ENCODE measurements at places on chromosomes 11 and 22.

- DNase-seq, result no peak
These were observed 105.1 kb downstream of the TENM4 start for GRCh38 chr11:79335681-79336080.

GRCh38 chr11:63491636-63492372 is 837 bp upstream of the PLAAT5 start:
- DNase-seq, result no peak

GRCh38 chr11:26620282-26621045 is 48.4 kb upstream of the MUC15 start:
- DNase-seq, result no peak

DNA sequence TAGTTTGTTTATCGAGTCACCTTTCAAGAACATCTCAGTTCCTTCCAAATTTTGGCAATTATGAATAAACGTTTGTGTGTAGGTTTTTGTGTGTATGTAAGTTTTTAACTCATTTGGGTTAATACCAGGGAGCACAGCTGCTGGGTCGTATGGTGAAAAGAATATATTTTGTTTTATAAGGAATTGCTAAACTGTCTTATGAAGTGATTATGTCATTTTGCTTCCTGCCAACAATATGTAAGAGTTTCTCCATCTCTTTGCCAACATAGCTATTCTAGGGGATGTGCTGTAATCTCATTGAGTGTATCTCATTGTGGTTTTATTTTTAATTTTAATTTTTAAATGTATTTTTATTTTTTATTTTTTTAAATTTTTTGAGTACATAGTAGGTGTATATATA is 27.3 kb downstream of the BCL2L13 start:
- no peak for DNase-seq

- DNase-seq, result peak; percentile 10
These were observed 2.4 kb downstream of the CSDC2 start for GRCh38 chr22:41563051-41563711.

- no peak for DNase-seq
These were observed 282.3 kb downstream of the ST3GAL4 start for GRCh38 chr11:126637795-126638175.

DNA sequence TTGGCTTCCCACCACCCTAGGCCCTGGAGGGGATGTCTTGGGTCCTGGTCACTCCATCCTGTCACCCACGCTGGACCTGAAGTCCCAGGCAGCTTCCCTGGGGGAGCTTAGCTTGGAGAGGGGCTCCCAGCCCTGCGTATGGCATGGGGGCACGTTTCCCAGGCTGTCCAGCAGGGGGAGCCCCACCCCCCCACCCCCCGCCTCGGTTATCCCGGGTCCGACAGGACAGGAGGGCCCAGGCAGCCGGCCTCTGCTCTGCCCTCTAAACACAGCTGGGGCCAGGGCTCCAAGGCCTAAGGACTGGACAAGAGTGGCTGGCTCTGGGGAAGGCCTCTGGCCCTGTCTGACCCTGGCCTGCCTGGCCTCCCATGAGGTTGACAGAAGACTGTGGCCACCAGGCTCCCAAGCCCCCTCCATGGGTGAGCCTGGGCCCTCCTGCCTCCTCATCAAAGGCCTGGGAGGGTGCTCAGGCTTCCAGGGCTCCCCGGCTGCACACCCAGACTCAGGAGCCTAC is 104.8 kb downstream of the NECTIN1 start:
- DNase-seq, result no peak

DNA sequence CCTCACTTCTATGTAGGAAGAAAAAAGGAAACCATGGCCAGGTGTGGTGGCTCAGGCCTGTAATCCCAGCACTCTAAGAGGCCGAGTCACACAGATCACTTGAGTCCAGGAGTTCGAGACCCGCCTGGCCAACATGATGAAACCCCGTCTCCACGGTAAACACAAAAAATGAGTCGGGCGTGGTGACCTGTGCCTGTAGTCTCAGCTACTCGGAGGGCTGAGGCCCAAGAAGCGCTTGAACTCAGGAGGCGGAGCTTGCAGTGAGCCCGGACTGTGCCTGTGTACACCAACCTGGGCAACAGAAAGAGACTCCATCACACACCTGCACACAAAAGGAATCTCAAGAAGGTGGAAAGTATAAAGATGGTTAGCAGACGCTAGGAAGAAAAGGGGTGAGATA is 17.7 kb downstream of the DEFB131B start:
- no peak for DNase-seq

GRCh38 chr11:61893981-61894380 is 2.6 kb upstream of the FADS3 start:
- DNase-seq, result no peak

GRCh38 chr22:35043252-35043933 is 22.6 kb upstream of the ISX start:
- DNase-seq, result no peak

- no peak for DNase-seq
These were observed 36.9 kb downstream of the GALNT18 start for GRCh38 chr11:11584937-11585336.

- DNase-seq, result no peak
These were observed 12.9 kb downstream of the OLFML1 start for GRCh38 chr11:7498193-7498592.

- DNase-seq, result no peak
These were observed 2.9 kb downstream of the SUSD2 start for GRCh38 chr22:24184057-24184798.

DNA sequence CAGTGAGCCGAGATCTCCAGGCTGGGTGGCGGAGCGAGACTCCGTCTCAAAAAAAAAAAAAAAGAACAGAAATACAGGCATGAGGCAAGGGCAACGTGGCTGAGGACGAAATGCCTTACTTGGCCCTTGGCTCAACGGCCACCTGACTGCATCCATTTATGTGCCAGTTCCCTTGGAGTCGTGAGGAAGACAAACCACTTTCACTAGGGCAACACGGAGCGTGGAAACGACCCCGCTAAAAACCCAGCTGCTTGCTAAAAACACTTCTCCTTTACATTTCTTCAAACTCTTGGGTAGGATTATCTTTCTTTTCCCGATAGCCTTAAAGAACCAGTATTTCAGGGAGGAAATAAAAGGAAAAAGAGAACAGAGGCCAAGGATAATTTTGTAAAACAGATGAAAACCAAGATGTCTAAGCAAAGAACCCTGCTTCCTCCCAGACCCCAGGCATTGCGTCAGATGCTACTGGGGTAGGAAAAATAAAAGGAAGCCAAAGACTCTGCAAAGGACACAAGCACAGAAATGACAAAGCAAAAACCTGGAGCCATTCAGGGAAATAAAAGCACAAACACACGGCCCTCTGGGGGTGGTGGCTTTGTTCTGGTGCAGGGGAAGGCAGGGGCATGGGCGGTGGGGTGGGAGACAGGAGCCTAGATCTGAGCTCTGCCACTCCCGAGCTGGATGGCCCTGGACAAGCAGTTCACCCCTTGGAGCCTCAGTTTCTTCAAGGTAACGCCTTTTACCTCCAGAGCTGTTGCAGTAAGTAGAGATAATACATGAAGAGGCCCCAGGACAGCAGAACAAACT is 37.0 kb downstream of the PC start:
- no peak for DNase-seq

- no peak for DNase-seq
These were observed 9.7 kb downstream of the GRIA4 start for GRCh38 chr11:105619556-105619955.

- DNase-seq, result no peak
These were observed 70.4 kb upstream of the SHISAL1 start for GRCh38 chr22:44383064-44383575.

DNA sequence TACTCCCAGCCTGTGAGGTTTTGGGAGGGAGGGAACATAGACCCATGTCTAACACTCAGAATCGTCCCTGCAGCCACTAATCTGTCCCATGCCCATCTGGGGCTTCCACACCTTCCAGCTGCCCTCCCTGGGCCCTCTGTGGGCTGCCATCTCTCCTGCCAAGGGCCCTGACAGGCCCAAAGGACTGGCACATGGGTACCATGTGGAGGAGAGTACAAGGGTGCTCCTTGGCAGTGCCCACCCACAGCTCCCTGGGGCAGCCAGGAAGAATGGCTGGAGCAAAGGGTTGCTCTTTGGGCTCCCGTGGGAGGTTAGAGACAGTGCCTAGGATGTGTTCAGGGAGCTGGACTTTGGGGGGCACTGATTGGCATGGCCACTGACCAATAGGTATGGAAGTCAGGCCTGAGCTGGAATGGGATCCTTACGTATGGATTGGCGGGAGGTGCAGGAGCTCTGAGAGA is 56.8 kb downstream of the CD82 start:
- no peak for DNase-seq

- DNase-seq, result no peak
These were observed 23.9 kb downstream of the RTN4RL2 start for GRCh38 chr11:57484141-57484710.

- DNase-seq, result no peak
These were observed 34.6 kb downstream of the CYTH4 start for GRCh38 chr22:37316875-37317371.

GRCh38 chr22:49751966-49752597 is 75.6 kb downstream of the BRD1 start:
- DNase-seq, result no peak

- DNase-seq, result no peak
These were observed 15.9 kb downstream of the PDGFD start for GRCh38 chr11:104148074-104148473.

DNA sequence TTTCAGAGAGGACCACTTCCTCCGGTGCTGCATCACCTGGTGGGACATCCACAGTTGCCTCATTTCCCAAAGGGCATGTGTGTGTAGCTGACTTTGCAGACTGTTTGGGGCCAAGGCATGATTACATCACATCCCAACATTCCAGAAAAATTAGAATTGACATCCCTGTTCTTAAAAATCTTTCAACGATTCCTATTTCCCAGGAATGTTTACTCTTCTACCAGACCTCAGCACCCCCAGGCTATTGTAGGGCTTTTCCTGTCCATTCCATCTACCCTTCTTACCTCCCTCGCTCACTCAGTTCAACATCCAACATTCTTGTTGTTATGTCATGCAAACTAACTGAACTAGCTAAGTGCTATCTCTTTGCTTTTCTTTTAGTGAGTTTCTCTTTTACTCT is 37.3 kb downstream of the PIWIL4 start:
- no peak for DNase-seq

GRCh38 chr22:20226077-20226716 is 41.9 kb downstream of the RTN4R start:
- DNase-seq, result no peak

- no peak for DNase-seq
These were observed 2.7 kb upstream of the MYRF start for GRCh38 chr11:61749591-61750217.

- DNase-seq, result no peak
These were observed 3.1 kb upstream of the CATSPERZ start for GRCh38 chr11:64296830-64297698.

DNA sequence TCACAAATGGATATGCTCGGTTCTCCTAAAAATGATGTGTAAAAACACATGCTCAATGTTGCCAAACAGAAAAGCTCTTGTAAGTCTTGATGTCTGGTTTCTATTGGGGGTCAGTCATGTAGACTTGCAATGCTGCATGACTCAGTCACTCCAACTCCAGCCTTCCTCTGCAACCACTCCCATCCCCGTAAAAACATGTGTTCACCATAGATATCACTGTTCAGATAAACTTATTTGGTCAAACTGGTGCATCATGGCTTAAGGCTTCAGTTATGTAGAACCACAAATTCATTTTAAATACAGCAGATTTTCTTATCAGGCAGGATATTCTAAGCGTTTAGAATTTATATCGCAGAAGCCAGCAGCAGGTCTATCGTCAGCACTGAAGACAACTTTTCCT is 298.4 kb upstream of the LUZP2 start:
- no peak for DNase-seq

DNA sequence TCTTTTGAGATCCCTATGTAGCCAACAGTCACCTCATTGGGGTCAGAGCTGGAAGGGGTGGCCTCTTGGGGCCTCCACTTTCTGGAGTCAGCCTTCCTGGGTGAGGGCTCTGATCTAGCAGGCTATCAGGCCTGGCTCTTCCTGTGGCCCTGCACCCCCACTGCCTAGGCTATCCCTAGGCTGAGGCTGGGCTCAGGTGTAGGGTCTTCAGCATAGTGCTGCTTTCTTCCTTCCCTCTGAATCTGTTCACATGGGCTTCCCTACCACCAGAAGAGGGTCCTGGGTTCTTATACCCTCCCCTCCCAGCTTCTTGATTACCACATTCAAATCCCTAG is 456 bp upstream of the SPI1 start:
- DNase-seq, result no peak

GRCh38 chr11:64604458-64605243 is 13.6 kb downstream of the SLC22A12 start:
- DNase-seq, result no peak

- no peak for DNase-seq
These were observed 365.5 kb downstream of the MN1 start for GRCh38 chr22:27435844-27436576.

GRCh38 chr11:68039526-68040086 is 781 bp downstream of the TCIRG1 start:
- DNase-seq, result no peak

- no peak for DNase-seq
These were observed 75.3 kb downstream of the ARFGAP2 start for GRCh38 chr11:47101406-47101805.

- DNase-seq, result no peak
These were observed 49.5 kb downstream of the PRR5L start for GRCh38 chr11:36345535-36346141.

- DNase-seq, result no peak
These were observed 15.2 kb downstream of the SERPINH1 start for GRCh38 chr11:75577207-75577606.

- DNase-seq, result no peak
These were observed 12.7 kb downstream of the FAM76B start for GRCh38 chr11:95776859-95777258.

DNA sequence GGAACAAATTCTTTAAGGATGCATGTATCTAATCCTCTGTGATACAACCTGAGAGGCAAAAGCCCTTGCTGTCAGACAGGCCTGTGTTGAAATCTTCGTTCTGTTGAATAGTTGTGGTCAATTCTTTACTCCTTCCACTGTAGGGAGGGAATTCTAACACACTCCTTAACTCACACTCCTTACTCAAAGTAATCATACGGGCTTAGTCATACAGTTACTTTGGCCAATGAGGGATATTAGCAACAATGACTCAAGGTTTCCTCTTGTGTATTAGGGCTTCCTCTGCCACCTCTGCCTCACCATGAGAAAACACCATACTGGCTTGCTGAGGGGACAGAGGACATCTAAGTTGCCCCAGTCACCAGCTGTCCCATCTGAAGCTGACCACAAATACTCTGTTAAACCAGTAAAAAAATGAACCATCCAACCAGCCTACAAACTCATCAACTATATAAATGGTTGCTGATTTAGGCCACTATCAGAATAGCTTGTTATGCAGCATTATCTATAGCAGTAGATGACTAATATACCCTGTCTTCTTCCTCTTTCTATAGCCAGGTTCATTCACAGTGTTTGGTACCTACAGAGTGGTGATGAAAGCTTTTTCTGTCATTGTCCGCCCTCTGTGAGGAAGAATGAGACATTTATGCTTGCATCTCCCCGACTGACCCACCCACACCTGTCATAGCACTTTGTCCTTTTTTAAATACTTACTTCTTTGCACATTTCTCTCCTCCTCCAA is 322.8 kb upstream of the SYN3 start:
- DNase-seq, result no peak

GRCh38 chr11:63888170-63889086 is 28.5 kb downstream of the RCOR2 start:
- DNase-seq, result no peak

- DNase-seq, result no peak
These were observed 56.9 kb downstream of the SLC35F2 start for GRCh38 chr11:107801641-107802040.

Measured in NCI-H1694 (cell line).